NAMALWA (cell line): ENCODE measurements at places on chromosomes 11 and 22.
A peak's percentile ranks its signal among the peaks of the same experiment; 100 is the strongest.

- no peak for DNase-seq
These were observed 22.5 kb downstream of the TMPRSS5 start for GRCh38 chr11:113683481-113684046.

DNA sequence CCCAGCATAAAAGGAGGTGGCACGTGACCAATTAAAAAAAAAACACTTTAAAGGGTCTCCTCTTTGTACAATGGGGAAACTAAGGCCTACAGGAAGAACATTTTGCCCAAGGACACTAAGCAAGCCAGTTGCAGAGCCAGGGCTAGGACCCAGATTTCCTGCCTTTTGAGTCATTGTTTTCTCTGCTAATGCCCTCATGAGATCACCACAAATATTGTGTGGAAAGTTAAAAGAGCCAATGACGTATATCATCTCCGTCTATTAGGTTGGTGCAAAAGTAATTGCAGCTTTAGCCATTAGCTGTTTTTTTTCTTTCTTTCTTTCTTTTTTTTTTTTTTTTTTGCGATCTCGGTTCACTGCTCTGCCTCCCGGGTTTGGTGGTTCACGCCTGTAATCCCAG, 24.1 kb upstream of the LRRC32 start:
- no peak for DNase-seq

DNA sequence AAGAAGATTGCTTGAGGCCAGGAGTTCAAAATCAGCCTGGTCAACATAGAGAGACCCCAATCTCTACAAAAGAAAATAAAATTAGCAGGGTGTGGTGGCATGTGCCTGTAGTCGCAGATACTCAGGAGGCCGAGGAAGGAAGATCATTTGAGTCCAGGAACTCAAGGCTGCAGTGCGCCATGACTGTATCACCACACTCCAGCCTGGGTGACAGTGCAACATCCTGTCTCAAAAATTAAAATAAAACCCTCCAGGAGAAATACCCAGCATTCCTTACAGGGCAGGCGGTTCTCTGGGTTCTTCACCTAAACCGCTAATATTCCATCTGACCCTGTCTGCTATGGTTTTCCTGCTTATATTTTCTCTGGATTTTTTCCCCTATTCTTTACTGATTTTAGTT, 13.5 kb downstream of the TCF20 start:
- DNase-seq, result no peak

- DNase-seq, result peak; percentile 46
These were observed 20.5 kb upstream of the ETS1 start for GRCh38 chr11:128607819-128608218.

GRCh38 chr11:46492532-46492931, 101.0 kb upstream of the CHRM4 start:
- no peak for DNase-seq

- no peak for DNase-seq
These were observed 15.6 kb downstream of the TBC1D10A start for GRCh38 chr22:30310881-30311771.

DNA sequence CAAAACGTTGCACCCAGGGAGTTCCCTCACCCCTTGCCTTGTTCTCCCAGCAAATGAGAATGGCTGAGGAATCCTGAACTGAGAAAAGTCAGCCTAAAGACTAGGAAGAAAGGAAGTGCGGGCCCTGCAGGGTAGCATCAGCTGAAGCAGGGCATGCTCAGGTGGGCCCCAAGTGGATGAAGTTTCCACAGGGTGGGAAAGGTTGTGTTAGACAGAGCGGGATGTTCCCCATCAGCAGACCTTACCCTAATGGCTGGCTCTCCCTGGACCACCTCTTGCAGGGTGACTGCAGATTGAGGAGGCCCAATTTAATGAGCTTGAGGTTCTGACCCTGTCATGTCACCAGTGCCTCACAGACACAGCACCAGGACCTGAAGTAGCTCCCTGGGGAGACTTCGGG, 81.5 kb upstream of the MYOD1 start:
- no peak for DNase-seq
